Activated CD8-positive, alpha-beta T cell treated with anti-CD3 and anti-CD28 coated beads, Interleukin-2, amount 10 ng/mL, durations not matched to agents 7 days and 5 days (primary cell): ENCODE measurements at places on chromosomes 16 and 17.
A peak's percentile ranks its signal among the peaks of the same experiment; 100 is the strongest.

DNA sequence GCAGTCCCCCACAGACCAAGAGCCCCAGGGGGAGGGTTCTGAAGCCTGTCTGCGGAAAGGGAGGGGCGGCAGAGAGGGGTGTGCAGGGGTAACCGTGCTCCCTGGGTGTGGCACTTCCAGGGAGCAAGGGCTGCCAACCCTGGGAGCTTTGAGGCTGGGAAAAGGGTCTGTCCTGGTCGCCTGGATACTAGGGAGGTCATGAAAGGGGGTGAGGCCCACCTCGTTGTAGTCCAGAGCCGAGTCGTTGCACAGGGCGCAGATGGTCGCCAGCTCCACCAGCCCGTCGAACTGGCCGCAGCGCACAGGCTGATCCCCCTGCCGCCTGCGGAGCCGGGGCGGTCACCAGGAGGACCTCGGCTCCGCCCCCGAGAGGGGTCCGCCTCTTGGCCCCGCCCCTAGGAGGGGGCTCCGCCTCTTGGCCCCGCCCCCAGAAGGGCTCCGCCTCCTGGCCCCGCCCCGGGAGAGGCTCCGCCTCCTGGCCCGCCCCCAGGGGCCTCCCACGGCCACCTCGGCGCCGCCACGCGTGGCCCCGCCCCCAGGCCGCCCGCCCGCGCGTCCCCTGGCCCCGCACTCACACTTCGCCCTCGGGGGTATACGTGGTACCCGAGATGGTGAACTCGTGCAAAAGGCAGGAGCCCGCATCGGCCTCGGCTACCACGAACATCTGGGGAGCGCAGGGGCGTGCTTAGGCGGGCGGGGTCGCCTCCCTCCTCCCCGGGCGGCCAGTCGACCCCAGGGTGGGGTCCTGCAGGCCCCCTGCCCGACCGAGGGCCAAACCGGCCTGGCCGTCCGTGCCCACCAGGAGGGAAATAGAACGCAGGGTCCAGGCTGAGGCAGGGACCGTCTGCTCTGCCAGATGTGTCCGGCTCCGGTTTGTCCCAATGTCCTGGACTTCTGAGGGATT lies 19.5 kb downstream of the ATP2A3 start:
- peak; percentile 36 for DNase-seq

- no peak for DNase-seq
Observed at GRCh38 chr16:85176541-85177447, 64.5 kb upstream of the CIBAR2 start.

DNA sequence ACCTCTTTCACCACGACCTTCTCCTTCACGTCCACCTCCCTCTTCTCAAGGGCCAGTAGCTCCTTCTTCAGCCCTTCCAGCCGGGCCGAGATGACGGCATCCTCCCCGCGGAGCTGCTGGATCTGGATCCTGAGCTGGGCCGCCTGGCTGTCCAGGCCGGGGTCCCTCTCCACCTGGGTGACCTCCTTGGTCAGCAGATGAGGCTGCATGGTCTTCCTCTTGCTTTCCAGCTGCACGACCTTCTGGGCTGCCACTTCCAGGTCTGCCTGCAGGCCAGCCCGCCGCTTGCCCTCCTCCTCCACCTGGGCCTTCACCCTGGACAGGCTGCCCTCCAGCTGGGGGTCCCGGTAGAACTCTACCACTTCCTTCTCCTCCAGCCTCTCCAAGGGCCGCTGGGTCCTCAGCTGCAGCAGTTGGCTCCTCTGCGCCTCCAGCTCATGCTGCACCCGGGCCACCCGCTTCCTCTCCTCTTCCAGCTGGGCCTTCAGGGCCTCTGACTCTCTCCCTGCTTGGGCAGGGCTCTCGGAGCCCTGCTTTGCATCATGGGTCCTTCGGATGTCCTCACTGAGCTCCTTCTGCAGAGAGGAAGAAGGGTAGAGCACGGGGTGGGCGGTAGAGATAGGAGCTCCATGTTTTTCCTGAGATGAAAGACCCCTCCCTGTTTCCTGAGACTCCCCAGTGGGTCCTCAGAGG lies 9.5 kb downstream of the CDK3 start:
- DNase-seq = no peak

DNA sequence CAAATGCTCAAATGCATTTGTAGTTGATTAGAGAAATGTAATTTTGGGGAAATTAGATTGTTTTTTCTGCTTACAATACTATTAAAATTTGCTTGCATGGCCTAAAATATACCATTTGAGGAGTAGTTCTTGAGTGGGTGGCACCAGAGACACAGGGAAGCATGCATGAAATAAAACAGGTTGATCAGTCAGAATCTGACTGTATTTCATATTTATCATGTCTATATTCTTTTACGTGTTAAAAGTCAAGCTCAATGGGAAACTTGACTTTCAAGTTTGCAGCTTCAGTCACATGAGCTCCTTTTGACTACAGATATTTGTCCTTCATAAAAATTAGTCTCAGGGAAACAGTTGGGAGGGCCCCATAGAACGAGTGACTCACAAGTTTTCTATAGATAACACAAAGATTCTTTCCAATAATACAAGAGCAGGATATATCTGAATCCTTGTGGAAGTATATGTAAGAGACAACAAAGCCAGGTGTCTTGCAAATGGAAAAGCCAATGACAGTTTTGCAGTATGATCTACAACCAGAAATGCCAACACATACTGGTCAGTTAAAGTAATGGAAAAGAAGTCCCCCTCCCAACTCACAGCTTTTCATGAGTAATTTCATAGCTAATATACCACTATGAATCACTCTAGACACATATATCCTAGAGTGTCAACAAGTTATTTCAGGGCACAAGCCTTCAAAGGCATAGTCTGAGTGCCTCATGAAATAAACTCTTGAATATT lies 42.2 kb upstream of the CORO6 start:
- DNase-seq = no peak
